Fibroblast of lung (primary cell): ENCODE measurements at places on chromosomes 5 and 9. TPM values are rescaled to one million over a fixed set of nuclear protein-coding genes. Genes with fewer than 3 reads are reported as not detected.

- no peak for DNase-seq
Measured at GRCh38 chr9:36156116-36156515, 13.1 kb upstream of the CCIN start.

Gene PCDHB13
- 0.26 and 1.5 TPM in 2 replicates for total RNA-seq

GRCh38 chr5:8686707-8687106 lies 817.8 kb downstream of the MTRR start:
- peak; percentile 69 for DNase-seq

Gene FOXD4
- 0.17 and 0.26 TPM in 2 replicates for total RNA-seq

DNA sequence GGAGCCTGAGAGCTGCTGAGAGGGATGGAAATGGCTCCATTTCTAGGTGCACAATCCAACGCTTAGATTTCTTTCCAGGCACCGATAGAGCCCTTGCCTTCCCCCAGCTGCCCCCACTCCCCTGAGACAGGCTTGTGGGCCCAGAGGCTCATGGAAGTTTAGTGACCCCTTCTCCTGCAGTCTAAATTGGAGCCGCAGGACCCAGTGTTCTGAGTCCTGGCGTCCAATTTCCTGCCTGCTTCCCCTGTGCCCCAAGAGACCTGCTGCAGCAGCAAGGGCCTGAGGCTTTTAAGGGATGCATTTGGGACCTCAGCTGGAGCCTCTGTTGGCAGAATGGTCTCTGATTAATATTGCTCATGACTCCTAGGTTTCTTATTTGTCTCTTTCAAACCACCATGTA lies 61.7 kb downstream of the RGS3 start:
- no peak for DNase-seq

GRCh38 chr5:30608501-30608900 lies 585.0 kb upstream of the CDH6 start:
- no peak for DNase-seq

GRCh38 chr5:142685418-142686209 lies at the start of gene FGF1:
Gene FGF1 (minus strand): TSS chr5:142686090. CDS start chr5:142614127, 71,963 bp downstream.
- DNase-seq: no peak

DNA sequence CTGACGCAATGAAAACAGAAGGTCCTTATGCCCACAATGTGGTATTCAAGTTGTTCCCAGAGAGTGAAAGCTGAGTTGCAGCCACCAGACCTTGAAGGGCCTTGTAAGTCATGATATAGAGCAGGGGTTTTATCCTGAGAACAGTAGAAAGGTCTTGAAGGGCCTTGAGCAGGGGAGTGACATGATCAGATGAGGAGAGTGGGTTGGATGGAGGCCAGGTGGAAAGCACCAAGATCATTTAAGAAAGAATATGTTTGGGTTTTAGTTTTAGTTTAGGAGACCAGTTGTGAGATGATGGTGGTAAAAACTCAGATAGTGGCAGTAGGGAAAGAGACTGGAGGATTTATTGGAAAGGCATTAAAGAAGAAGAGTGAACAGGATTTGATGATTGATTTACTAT lies 5.9 kb downstream of the ITGA2 start:
- no peak for DNase-seq

Gene PRR7
- 2.1 and 2.3 TPM in 2 replicates for total RNA-seq

DNA sequence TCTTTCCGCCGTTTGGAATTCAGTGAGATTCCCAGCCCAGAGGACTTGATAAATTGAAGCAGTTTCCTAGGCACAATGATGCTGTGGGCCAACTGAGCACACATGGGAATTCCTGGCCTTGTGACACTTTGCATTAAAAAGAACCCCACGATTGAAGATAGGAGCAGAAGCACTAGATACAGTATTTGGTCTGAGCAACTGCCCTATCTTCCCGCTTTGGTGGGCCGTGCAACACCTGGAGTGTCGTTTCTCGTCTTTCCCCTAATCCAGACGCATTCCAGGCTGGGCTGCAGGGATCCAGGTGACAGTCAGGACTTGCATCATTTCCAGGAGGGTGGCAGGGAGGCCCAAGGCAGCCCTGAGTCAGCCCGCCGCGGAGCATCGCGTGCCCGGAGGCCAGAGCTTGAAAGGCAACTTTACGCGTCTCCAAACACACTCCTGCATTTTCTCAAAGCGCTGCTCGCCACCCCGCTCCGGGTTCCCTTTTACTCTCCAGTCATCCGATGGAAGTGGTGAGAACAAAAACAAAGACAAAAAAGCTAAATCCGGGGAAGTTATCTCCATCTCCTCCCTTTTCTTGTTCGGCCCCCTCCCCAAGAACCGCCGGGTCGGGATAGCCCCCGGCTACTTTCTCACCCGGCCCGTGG lies 753 bp upstream of the STC2 start:
- DNase-seq: peak; percentile 66

Gene MCCC2
- total RNA-seq: 12.6 and 16.2 TPM in 2 replicates

Gene ABCA2
- 13.9 and 21.8 TPM in 2 replicates for total RNA-seq

DNA sequence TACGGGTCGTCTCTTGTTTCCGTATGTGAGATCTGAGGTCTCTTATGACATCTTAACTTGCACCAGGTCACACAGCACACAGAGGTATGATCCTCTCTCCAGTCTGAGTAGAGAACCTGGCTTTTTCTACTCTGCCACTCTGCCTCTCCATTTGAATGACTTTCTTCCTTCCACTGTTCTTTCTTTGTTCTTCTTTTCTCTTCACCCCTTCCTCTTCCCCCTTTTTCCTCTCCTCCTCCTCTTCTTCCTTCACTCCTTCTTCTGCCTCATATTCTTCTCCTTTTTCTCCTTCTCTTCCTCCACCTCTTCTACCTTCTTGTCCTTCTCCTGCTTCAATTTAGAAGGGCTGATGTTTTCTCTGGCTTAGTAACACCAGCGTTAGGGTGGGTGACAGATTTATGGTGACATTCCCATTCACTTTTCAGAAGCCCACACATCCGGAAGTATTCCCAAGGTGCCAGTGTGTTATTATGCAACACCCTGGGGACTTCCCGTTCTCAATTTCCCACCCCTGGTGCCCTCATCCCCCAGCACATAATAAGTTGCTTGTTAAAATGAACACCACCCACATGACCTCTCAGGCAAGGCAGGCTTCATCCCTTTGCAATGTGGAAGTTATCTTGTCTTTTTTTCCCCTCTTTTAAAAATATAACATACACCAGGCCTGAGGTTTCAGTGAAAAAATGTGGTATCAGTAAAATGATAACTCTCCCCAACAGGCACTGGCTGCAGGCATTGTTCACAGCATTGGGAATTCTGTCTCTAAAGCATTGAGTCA lies 122.0 kb downstream of the PAPPA start:
- no peak for DNase-seq

Gene HTR4
- total RNA-seq: not detected in 2 replicates

Gene SLC25A51
- total RNA-seq: 91.7 and 100 TPM in 2 replicates

Gene SLC9A3
- total RNA-seq: 0.50 and 0.51 TPM in 2 replicates

GRCh38 chr9:86718388-86719049 lies 228.8 kb downstream of the GAS1 start:
- DNase-seq: no peak

DNA sequence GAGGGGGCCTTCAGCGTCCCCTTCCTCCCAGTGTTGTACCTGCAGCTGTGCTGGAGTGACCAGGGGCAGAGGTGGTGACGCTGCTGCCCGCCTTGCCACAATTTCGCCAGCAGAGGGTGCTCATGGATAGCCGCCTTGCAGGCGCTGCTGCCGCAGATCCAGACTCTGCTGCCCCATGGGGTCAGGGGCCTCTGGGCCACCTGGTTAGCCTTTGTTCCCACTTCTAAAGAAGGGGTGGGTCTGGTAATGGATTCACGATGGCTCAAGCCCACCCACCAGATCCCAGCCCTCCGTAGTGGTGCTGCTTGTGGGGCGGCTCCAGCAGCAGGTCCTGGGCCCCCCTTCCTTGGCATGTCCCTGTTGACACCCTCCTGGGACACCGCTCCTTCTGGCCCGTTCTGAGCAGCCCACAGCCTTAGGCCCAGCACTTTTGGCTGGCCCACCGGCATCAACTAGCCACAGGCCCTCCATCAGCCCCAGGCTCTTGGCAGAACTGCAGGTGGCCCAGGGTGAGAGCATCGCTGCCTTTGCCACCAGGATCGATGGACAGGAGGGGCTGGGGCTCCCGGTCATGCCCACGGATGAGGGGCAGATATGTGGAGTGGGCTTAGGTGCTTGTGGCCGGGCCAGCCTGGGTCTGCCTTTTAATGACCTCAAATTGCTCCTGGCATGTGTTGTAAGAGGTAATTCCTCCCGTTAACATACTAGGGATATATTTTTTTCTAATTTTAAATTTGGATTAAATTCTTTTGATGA lies 57.2 kb downstream of the COL5A1 start:
- DNase-seq: peak; percentile 41

Gene SLC34A1
- total RNA-seq: not detected in 2 replicates

DNA sequence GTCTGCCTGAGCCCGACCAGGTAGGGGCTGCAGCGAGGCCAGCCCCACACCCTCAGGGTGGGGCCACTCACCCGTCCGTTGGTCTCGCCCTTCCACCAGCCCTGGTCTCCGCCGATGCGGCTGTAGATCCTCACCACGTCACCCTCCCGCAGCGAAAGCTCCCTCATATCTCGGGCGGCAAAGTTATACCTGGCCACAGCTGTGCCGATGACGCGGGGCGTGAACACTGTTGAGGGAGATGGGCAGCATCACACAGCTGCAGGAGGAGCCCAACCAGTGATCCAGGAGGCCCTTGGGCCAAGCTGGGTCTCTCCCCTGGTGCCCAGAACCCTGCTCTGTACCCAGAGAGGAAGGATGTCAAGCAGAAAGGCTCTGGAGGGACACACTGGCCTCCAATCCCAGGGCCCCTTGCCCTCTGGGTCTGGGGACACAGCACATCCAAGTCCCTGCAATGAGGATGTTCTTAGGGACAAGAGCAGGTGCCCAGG lies 30.3 kb upstream of the SARDH start:
- no peak for DNase-seq

GRCh38 chr9:6644346-6645104 lies 1.0 kb downstream of the GLDC start:
- no peak for DNase-seq

Gene CDC25C
- total RNA-seq: 0.26 and 3.0 TPM in 2 replicates

DNA sequence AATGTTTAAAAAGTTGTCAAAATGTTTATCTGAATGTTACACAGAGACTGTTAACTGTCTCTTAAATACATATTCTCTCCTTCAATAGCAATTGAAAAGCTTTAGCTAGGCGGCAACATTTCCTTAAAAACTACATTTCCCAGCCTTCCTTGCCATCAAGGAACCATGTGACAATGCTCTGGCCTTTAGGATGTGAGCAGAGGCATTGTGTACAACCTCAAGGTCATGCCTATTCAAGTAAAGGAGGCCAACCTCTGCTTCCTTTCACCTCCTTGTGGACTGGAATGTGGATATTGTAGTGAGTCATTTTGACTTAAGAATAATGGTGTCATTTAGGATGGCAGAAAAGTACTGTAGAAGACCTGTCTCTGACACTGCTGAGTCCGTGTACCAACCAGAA lies 23.7 kb upstream of the MROH2B start:
- no peak for DNase-seq

Gene IGIP
- total RNA-seq: 11.7 and 13.4 TPM in 2 replicates

DNA sequence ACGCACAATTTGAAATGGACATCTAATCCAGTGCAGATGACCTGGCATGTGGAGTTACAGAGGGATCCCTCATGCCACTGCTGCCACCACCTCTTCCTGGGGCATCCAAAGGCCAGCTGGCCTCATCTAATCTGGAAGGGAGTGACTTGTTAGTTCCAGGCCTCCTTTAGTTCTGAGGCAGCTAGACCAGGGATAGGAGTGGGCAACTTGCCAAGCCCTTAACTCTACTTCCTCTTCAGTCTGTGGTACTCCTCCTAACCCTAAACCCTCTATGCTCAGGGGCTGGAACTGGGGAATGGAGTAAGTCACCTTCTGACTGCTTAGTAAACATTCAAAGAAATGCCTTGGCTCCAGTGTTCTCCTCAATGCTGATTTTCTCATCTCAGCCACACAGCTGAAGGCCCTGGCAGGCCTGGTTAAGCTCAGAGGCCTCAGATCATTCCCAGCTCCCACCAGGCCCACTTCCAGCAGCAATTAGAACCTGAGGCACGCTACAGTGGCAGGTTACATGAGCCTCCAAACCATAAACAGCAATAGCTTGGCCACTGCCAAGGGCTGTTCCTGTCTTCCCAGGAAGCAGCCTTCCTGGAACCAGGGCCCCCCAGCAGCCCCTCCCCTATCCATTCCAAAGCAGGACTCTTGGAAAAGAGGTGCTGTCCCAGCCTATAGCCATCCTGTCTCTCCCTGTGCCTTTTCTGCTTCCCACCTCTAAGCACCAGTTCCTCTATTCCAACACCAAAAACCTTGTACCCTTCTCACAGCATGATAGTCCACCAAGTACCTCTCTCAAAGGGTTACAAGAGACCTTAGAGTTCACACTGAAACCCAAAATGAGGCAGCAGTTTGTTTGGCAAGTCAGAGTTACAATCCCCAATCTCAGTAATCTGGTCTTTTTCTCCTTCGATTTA lies 2.0 kb downstream of the EIF4EBP3 start:
- peak; percentile 49 for DNase-seq

- DNase-seq: peak; percentile 87
Measured at GRCh38 chr5:15600035-15600434, 100.1 kb downstream of the FBXL7 start.

Gene EFCAB9
- not detected in 2 replicates for total RNA-seq

DNA sequence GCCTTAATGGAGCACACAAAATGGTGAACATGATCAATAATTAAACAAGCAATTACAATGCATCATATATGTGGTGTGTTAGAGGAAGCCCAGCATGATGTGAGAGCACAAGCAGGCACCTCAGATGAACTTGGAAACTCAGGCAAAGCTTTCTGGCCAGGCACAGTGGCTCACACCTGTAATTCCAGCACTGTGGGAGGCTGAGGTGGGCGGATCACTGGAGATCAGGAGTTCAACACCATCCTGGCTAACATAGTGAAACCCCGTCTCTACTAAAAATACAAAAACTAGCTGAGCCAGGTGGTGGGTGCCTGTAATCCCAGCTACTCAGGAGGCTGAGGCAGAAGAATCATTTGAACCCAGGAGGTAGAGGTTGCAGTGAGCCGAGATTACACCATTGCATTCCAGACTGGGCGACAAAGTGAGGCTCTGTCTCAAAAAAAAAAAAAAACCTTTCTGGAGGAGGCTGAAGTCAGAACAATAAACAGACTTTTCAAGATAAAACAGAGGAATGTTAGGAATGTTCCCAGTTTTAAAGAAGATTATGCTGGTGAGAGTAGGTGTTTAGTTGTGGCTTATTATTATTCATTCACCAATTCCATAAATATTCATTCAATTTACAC lies 159.4 kb downstream of the CEMIP2 start:
- no peak for DNase-seq

DNA sequence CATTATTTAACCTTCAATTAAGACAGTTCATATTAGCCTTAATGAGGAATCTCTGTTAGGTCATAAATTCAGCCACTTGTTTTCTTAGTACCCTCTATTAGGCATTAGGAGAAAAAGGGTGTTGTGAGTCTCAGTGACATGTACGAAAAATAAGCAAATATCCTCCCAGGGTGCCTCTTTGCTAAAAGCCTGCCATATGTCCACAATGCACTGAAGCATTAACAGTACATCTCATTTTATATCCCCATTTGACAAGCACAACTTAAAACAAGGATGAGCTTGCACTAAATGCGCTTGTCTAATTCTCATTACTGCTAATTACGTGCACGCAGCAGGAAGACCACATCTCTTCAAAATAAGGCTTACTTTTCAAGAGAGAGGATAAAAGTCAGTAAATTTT lies 48.4 kb upstream of the SRFBP1 start:
- no peak for DNase-seq

Gene PCDHA6
- 0.51 and 3.6 TPM in 2 replicates for total RNA-seq
